Mesangial cell (primary cell): ENCODE measurements at places on chromosomes 5 and 9. TPM values are rescaled to one million over a fixed set of nuclear protein-coding genes. Genes with fewer than 3 reads are reported as not detected.

The ABHD17B gene
- 14.8 and 15.5 TPM in 2 replicates for total RNA-seq

The IPPK gene
- 4.7 and 10.1 TPM in 2 replicates for total RNA-seq

The BAAT gene
- total RNA-seq = 0.13 and 0.16 TPM in 2 replicates

The RGP1 gene
- 15.2 and 19.1 TPM in 2 replicates for total RNA-seq

The SLC46A2 gene
- not detected in 2 replicates for total RNA-seq

The HMCN2 gene
- total RNA-seq = under 0.01 TPM in 1 of 2 replicates, not detected in the other

The PCDHB12 gene
- under 0.01 and 0.25 TPM in 2 replicates for total RNA-seq

The TBC1D9B gene
- 75.1 and 83.5 TPM in 2 replicates for total RNA-seq

The FSTL4 gene
- total RNA-seq = 0.38 TPM in 1 of 2 replicates, not detected in the other

The TNPO1 gene
- 73.9 and 113 TPM in 2 replicates for total RNA-seq

The TRPM3 gene
- under 0.01 and 0.63 TPM in 2 replicates for total RNA-seq

The FGD3 gene
- total RNA-seq = under 0.01 TPM in 2 replicates

The NR5A1 gene
- total RNA-seq = not detected in 2 replicates

The PTGR1 gene
- total RNA-seq = 44.2 and 72.9 TPM in 2 replicates

The INIP gene
- total RNA-seq = 7.6 and 9.3 TPM in 2 replicates

The PPP2R2B gene
- 6.7 and 11.5 TPM in 2 replicates for total RNA-seq

The SPATA31D4 gene
- not detected in 2 replicates for total RNA-seq

The HIGD2A gene
- total RNA-seq = 131 and 202 TPM in 2 replicates

The WNT8A gene
- not detected in 2 replicates for total RNA-seq

The OBP2B gene
- total RNA-seq = not detected in 2 replicates
